Heart right ventricle (tissue), 16 donors: ENCODE measurements at places on chromosomes 3 and 15.

DNA sequence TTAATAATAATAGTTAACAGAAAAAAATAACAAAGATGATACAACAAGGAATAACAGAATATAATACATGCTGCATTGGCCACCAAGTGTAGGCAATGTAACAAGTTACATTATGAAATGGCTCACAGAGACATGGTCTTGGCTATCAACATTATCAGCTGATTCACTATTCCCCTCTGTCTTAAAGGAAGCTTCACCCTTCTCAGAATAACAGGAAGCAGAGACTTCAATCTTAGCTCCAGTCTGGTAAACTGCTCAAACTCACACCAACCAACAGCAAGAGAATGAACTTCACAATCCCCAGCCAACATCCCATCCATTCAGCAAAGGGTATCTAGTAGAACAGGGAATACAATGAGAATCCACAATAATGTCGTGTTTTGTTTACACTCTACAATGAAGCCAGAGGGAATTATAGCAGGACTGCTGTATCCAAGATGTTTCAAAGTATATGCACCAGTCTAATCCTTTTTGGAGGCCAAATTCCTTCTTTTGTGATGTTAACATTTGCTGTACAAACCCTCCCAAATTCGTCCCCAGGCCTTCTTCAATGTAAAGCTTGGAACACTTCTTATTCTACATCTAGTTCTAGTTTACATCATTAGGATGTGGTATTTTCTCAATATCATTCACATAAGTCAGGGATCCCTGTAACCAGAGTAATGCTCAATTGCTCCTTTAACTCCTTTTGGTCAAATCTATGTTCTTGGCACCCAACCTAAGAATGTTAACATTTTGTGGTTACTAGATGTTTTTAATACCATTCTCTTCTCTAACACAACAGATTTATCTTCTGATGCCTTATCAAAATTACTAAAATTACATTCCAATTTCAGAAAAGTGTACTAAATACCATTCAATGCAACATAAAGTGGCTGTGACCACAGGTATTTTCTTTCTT, 52.4 kb upstream of the CMSS1 start:
- no peak overlapping the region for H3K27ac ChIP-seq
- no peak for DNase-seq
- no peaks in the 10 kb centered on the region for H3K27me3 ChIP-seq
- H3K36me3 ChIP-seq = no peaks in the 10 kb centered on the region
- H3K4me1 ChIP-seq = peaks cover 26% of the 10 kb centered on the region

DNA sequence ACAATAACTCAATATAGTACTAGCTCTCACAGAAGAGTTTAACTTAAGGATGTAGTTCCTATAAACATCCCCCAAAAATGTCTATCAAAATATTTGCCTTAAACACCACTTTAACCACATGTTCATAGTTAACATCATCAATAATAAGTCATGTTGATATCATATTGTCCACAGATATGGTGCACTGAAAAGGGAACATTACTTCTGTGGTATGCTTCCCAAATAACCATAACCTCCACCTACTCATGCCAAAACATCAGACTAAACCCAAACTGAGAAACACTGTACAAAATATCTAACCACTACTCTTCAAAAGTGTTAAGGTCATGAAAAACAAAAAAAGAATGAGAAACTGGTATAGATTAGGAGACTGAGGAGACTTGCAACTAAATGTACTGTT, 32.9 kb downstream of the SLC4A7 start:
- H3K27ac ChIP-seq = no peak overlapping the region
- H3K36me3 ChIP-seq = peaks cover 10% of the 10 kb centered on the region
- H3K4me3 ChIP-seq = no peak overlapping the region
- H3K4me1 ChIP-seq = no peaks in the 10 kb centered on the region

GRCh38 chr15:67175643-67176071, 78.8 kb downstream of the AAGAB start:
- no peaks in the 10 kb centered on the region for H3K4me1 ChIP-seq
- peak overlapping the region; percentile 65 for H3K27ac ChIP-seq
- DNase-seq = no peak
- H3K27me3 ChIP-seq = no peaks in the 10 kb centered on the region
- H3K4me3 ChIP-seq = no peak overlapping the region

- H3K27me3 ChIP-seq = no peaks in the 10 kb centered on the region
- H3K27ac ChIP-seq = no peak overlapping the region
- DNase-seq = no peak
Observed at GRCh38 chr3:13161021-13161759, 88.0 kb upstream of the IQSEC1 start.

GRCh38 chr3:113495035-113495434, 19.9 kb downstream of the SPICE1 start:
- no peaks in the 10 kb centered on the region for H3K4me1 ChIP-seq
- peaks cover 42% of the 10 kb centered on the region for H3K36me3 ChIP-seq
- no peaks in the 10 kb centered on the region for H3K27me3 ChIP-seq
- no peak overlapping the region for H3K27ac ChIP-seq
- H3K4me3 ChIP-seq = no peak overlapping the region
